Ascending aorta (tissue), 2 donors: ENCODE measurements at places on chromosomes 2 and 18.
A peak's percentile ranks its signal among the peaks of the same experiment; 100 is the strongest.

- H3K36me3 ChIP-seq, result no peaks in the 10 kb centered on the region
- H3K4me1 ChIP-seq, result no peaks in the 10 kb centered on the region
- no peak overlapping the region for H3K27ac ChIP-seq
- DNase-seq, result no peak
- H3K4me3 ChIP-seq, result no peak overlapping the region
Observed at GRCh38 chr2:181123798-181124231, 143.4 kb downstream of the UBE2E3 start.

- H3K4me3 ChIP-seq, result no peak overlapping the region
- no peaks in the 10 kb centered on the region for H3K4me1 ChIP-seq
- no peak overlapping the region for H3K27ac ChIP-seq
- no peak for DNase-seq
Observed at GRCh38 chr2:127146820-127147502, 40.0 kb upstream of the BIN1 start.

GRCh38 chr2:42307180-42307579 lies 53.8 kb downstream of the COX7A2L start:
- no peak for DNase-seq
- H3K4me3 ChIP-seq, result no peak overlapping the region
- H3K4me1 ChIP-seq, result no peaks in the 10 kb centered on the region
- no peaks in the 10 kb centered on the region for H3K27me3 ChIP-seq

DNA sequence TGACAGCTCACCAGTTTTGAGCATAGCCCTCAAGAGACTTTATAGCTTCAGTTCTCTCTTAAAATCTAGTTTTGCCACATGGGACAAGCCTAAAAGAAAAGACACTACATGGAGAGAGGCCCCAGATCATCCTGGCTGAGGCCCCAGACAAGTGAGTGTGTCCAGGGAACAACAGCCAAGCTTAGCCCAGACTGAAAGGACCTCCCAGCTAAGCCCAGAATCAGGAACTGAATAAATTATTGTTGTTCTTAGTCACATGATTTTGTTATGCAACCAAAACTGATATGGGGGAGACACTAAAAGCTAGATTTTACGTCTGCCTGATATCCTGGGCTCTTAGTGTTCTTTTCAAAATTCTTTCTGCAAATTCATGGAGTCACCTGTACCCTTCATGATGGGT lies 29.3 kb upstream of the LBH start:
- H3K36me3 ChIP-seq, result no peaks in the 10 kb centered on the region
- H3K4me1 ChIP-seq, result no peaks in the 10 kb centered on the region
- H3K4me3 ChIP-seq, result no peak overlapping the region

DNA sequence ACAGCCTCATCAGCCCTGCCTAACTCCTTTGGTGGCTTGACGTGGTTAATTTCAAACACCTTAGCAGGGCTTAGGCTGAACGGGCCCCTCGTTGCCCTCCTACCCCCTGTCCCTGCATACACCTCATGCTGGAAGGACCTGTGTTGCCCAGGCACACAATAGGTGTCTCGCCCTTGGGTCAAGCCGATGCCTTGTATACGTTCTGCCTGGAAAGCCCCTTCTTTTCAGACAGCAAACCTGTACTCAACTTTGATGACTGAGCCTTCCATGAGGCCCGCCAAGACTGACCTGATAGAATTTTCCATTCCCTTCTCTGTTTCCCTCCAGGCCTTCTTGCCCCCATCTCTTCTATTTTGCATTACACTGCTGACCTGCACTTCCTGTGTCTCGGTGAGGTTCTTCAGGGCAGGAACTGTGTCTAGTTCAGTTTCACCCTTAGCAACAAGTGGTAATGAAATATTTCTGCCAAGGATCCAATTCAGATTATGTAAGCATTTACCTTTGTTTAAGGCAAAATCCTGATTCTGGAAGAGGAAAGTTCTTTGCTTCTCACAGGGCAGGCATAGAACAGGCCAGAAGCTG lies 7.9 kb downstream of the GREB1 start:
- no peaks in the 10 kb centered on the region for H3K36me3 ChIP-seq
- no peaks in the 10 kb centered on the region for H3K4me1 ChIP-seq
- H3K4me3 ChIP-seq, result no peak overlapping the region
- H3K27me3 ChIP-seq, result no peaks in the 10 kb centered on the region

- H3K36me3 ChIP-seq, result peaks cover 67% of the 10 kb centered on the region
- DNase-seq, result no peak
- no peaks in the 10 kb centered on the region for H3K27me3 ChIP-seq
- H3K4me3 ChIP-seq, result no peak overlapping the region
Observed at GRCh38 chr2:11450791-11451190, 15.2 kb downstream of the E2F6 start.

DNA sequence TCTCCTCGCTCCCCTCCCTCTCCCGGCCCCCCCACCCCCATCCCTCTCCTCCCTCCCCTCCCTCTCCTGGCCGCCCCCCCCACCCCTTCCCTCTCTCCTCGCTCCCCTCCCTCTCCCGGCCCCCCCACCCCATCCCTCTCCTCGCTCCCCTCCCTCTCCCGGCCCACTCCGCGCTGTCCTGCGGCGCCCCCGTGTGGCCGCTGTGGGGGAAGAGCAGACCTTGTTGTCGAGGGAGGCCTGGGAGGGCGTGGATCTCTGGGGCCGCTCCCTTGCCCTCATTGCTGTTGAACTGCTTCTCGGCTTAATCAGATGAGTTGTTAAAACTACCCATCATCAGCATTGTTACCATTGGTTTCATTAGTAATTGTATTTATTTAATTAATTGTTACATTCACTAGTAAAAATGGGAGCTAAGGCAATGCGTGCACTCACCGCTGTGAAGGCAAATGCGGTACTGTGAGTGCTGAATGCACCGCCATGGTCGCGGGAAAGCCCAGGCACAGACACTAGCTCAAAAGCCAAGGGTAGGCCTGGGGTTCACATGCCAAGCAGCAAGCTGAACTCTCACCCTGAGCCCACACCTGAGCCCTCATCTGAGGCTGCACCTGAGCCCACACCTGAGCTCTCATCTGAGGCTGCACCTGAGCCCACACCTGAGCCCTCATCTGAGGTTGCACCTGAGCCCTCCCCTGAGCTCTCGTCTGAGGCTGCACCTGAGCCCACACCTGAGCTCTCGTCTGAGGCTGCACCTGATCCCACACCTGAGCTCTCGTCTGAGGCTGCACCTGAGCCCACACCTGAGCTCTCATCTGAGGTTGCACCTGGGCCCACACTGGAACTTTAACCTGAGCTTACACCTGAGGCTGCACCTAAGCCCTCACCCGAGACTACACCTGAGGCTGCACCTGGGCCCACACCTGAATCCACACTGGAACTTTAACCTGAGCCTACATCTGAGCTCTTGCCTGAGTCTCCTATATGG lies 8.8 kb downstream of the RTP5 start:
- H3K27me3 ChIP-seq, result no peaks in the 10 kb centered on the region
- peaks cover 9% of the 10 kb centered on the region for H3K4me1 ChIP-seq
- peak; percentile 81 for DNase-seq
- no peak overlapping the region for H3K27ac ChIP-seq
- no peak overlapping the region for H3K4me3 ChIP-seq

DNA sequence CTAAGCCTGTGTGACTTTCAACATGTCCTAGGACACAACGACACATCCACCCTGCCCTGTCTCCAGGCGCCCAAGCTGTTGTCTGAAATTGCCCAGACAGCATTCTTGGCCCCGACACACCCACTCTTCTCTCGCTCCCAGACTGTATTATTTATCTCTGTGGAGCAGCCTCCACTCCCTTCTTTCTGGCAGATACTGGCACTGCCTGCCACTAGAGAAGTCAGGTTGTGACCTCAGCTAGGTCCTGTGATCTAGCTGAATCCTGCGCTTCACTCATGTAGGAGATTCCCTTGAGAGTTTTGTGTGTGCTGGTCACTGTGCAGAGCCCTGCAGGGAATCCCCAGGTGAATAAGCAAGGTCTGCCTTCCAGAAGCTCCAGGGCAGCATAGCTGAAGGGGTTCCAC lies 77.1 kb upstream of the TNP1 start:
- H3K36me3 ChIP-seq, result no peaks in the 10 kb centered on the region
- H3K27me3 ChIP-seq, result no peaks in the 10 kb centered on the region
- no peak overlapping the region for H3K27ac ChIP-seq
- no peaks in the 10 kb centered on the region for H3K4me1 ChIP-seq
- DNase-seq, result no peak

- no peaks in the 10 kb centered on the region for H3K27me3 ChIP-seq
- H3K4me3 ChIP-seq, result no peak overlapping the region
- no peaks in the 10 kb centered on the region for H3K36me3 ChIP-seq
- H3K4me1 ChIP-seq, result no peaks in the 10 kb centered on the region
- H3K27ac ChIP-seq, result no peak overlapping the region
Observed at GRCh38 chr18:7064346-7064745, 53.3 kb downstream of the LAMA1 start.

GRCh38 chr2:25673300-25674076 lies at the start of gene DTNB:
DTNB (minus strand) TSS chr2:25673577; CDS start chr2:25652660, 20,917 bp downstream.
- no peaks in the 10 kb centered on the region for H3K36me3 ChIP-seq
- DNase-seq, result peak; percentile 92
- H3K4me3 ChIP-seq, result peak within 1 kb of the TSS; percentile 85
- H3K4me1 ChIP-seq, result peaks cover 11% of the 10 kb centered on the region
- H3K27ac ChIP-seq, result peak within 1 kb of the TSS; percentile 83
- H3K27me3 ChIP-seq, result no peaks in the 10 kb centered on the region

GRCh38 chr2:235900631-235901030 lies 267.6 kb downstream of the GBX2 start:
- no peaks in the 10 kb centered on the region for H3K36me3 ChIP-seq
- DNase-seq, result no peak
- H3K4me3 ChIP-seq, result no peak overlapping the region
- H3K4me1 ChIP-seq, result no peaks in the 10 kb centered on the region

DNA sequence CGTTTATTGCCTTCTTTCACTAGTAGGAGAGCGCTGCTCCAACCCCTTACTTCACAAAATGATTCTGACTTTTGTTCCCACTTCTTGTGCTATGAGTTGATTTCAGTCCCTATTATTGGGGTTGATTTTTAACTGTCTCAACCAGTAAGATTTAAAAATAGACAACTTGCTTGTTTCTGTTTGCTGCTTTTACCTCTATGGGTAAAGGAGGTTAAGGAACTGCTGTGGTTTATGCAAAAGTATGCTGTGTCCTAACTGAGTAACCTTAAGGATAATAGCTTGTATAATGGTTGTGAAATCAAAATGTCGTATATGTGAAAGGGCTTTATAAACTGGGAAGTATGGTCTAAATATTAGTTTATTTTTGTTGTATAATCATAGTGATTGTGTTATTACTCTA lies 22.6 kb downstream of the ALMS1 start:
- no peak overlapping the region for H3K27ac ChIP-seq
- no peaks in the 10 kb centered on the region for H3K27me3 ChIP-seq

DNA sequence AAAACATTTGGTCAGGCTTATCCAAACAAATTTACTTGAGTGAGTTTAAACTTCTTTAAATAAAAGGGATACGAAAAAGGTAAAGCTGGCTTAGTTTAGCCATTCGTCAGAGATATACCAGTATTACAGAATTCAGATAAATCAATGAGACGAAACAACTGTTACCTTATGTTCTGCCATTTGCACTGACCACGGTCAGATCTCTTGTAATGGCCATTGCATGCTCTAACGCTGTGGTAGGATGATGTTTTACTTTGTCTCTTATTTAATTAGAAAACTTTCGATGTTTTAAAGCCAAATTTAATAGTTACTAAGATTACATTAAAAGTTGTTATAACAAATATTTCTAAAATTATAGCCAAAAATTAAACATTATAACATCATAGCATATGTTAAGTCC lies 1.5 kb downstream of the C18orf54 start:
- H3K27ac ChIP-seq, result no peak overlapping the region
- DNase-seq, result no peak
- no peaks in the 10 kb centered on the region for H3K4me1 ChIP-seq
- H3K4me3 ChIP-seq, result peak overlapping the region; percentile 77

GRCh38 chr2:100831831-100832230 lies 11.9 kb downstream of the NPAS2 start:
- no peak for DNase-seq
- no peak overlapping the region for H3K4me3 ChIP-seq
- H3K27me3 ChIP-seq, result no peaks in the 10 kb centered on the region
- peaks cover 15% of the 10 kb centered on the region for H3K4me1 ChIP-seq

DNA sequence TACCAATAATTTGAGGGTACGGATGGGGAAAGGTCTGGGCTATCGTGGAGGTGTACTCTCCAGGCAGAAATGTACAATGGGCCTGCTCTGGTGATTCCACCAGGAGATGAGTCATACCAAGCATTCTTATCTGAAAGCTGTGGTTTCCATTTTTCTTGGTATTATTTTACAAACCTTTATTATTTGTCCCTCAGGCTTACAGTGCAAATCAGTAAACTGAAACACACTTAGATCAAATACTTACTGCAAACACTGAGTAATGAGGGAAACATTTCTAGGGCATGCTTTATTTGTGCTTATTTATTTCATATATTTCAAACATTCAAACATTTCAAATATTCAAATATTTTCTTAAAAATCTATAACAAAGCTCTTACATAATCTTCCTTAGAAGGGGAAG lies 319.8 kb downstream of the RND3 start:
- H3K27me3 ChIP-seq, result no peaks in the 10 kb centered on the region
- H3K4me1 ChIP-seq, result peaks cover 15% of the 10 kb centered on the region
- no peaks in the 10 kb centered on the region for H3K36me3 ChIP-seq

DNA sequence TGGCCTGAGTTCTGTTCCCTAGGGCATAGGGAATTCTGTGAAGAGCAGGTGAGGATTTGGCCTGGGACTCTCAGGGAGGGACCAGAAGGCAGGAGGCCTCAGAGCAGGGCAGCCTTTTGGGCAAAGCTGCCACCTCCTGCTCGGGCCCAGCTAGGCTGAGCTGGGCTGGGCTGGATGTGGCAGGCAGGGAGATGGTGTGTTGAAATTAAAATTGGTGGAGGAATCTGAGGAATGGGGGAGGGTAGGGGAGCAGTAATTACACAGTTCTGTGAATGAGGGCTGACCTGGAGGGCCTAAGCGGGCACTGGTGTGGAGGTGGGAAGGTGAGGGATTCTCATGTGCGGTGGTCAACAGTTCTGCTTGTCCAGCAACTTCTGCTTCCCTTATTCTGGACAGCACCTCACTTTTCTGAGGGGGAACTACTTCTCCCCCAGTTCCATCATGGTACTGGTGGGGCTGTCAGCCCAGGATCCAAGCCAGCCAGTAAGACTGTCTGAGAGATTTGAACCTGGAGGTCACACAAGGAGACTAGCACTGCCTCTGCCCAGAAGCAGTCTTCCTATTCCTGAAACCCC lies 22.0 kb upstream of the ASPRV1 start:
- H3K4me1 ChIP-seq, result no peaks in the 10 kb centered on the region
- no peaks in the 10 kb centered on the region for H3K36me3 ChIP-seq
- H3K27ac ChIP-seq, result no peak overlapping the region
- no peak for DNase-seq
- H3K4me3 ChIP-seq, result no peak overlapping the region
- H3K27me3 ChIP-seq, result no peaks in the 10 kb centered on the region

GRCh38 chr2:128605931-128606330 lies 287.3 kb upstream of the HS6ST1 start:
- no peaks in the 10 kb centered on the region for H3K36me3 ChIP-seq
- no peak overlapping the region for H3K27ac ChIP-seq
- H3K27me3 ChIP-seq, result no peaks in the 10 kb centered on the region
- H3K4me1 ChIP-seq, result peaks cover 11% of the 10 kb centered on the region
- DNase-seq, result no peak
- no peak overlapping the region for H3K4me3 ChIP-seq

- no peaks in the 10 kb centered on the region for H3K27me3 ChIP-seq
- H3K4me3 ChIP-seq, result no peak overlapping the region
- H3K36me3 ChIP-seq, result no peaks in the 10 kb centered on the region
Observed at GRCh38 chr18:55738483-55739114, 150.6 kb upstream of the TCF4 start.

- H3K36me3 ChIP-seq, result no peaks in the 10 kb centered on the region
- no peaks in the 10 kb centered on the region for H3K27me3 ChIP-seq
- H3K4me3 ChIP-seq, result no peak overlapping the region
- no peak overlapping the region for H3K27ac ChIP-seq
Observed at GRCh38 chr2:80854831-80855230, 550.3 kb upstream of the LRRTM1 start.

- DNase-seq, result no peak
- H3K4me3 ChIP-seq, result no peak overlapping the region
- no peaks in the 10 kb centered on the region for H3K27me3 ChIP-seq
- peaks cover 4% of the 10 kb centered on the region for H3K36me3 ChIP-seq
- no peak overlapping the region for H3K27ac ChIP-seq
- H3K4me1 ChIP-seq, result no peaks in the 10 kb centered on the region
Observed at GRCh38 chr2:72362733-72363132, 215.1 kb upstream of the CYP26B1 start.
